ENCODE measurements at places on chromosomes 5 and 9. TPM values are rescaled to one million over a fixed set of nuclear protein-coding genes. Genes with fewer than 3 reads are reported as not detected.

DNA sequence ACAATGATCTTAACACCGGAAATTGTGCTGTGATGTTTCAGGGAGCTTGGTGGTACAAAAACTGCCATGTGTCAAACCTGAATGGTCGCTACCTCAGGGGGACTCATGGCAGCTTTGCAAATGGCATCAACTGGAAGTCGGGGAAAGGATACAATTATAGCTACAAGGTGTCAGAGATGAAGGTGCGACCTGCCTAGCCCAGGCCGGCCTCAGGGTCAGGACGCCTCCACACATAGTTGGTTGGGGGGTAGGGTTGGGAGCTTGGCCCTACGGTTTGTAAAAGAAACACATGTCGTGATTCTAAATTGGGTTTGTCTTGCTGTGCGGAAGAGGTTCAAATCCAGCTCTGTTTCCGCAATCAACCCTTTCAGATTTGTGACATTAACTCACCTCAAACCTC lies 6.6 kb downstream of the FCN2 start:
- DNase-seq: no peak

DNA sequence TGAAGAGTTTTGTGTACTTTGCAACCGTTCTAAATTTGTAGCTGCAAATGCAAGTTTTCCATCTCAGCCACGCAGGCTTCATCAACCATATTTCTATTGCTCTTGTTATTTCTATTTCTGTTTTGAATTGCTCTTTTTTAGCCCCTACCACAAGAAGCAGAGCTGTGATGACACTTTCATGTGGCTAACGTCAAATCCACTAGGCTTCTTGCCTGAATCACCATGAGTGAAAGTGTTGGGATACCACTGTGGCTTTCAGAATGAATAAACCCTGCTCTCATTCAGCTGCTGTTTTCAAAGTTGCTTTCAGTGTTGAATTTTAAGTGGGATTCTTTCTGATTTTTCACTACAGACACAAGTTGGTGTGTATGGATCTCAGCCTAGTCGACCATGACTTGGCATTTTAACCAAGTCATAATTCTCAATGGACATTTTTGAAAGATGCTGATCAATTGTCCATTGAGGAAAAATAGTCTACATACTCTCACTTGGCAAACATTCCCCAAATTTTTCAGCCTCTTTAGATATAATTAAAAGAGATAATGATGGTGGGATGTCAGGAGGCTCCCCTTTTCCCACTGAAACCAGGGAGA lies 41.0 kb upstream of the MTAP start:
- DNase-seq: no peak

- DNase-seq: peak; percentile 61
These were observed 20.8 kb downstream of the OBP2B start for GRCh38 chr9:133188006-133188842.

DNA sequence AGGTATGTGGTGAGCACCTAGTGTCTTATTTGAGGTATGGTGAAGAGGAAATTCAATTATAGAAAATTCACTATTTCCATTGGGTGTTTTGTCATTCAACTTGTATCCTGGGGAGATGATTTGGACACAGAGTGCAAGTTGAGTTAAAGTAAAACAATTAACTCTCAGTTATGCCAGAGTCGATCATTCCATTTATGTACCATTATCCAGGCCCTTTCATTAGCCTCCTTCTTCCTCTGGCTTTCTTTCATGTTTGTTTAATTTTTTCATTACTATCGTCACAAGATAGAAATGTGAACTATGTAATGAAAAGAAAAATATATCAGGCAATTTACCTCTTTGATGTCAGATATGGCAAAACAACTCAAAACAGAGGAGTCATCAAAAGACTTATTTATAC lies 1347.2 kb upstream of the NUDT12 start:
- DNase-seq: no peak

The PCDHB7 gene
- total RNA-seq: 0.21 TPM

DNA sequence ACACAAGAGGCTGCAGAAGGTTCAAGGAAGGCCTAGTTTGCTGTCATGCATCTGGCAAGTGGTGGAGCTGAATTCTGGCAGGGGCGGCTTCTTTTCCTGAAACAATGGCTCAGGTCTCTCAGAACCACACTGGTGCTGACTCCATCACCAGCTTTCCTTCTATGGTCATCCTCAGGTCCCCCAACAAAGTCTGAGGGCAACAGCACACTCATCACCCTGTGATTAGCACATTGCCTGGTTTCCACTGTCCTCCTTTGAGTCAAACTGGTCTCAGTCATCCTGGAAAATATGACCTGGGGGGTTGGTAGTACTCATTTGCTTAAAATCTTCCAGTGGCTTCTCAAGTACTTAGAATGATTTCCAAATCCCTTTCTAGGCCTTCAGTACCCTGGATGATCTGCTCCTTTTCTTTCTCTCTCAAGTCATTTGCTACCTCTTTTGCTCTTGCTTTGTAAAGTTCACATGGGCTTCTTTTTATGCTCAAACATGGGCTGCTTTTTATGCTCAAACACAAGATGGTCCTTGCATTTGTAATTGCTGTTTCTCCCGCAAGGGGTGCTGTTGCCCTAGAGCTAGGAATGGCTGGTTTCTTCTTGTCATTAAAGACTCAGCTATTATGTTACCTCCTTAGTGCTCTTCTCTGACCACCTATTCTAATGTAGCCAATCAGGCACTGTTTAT lies 144.9 kb downstream of the ALDH1A1 start:
- no peak for DNase-seq

GRCh38 chr9:137278061-137278701 lies 655 bp downstream of the TOR4A start:
- DNase-seq: no peak

DNA sequence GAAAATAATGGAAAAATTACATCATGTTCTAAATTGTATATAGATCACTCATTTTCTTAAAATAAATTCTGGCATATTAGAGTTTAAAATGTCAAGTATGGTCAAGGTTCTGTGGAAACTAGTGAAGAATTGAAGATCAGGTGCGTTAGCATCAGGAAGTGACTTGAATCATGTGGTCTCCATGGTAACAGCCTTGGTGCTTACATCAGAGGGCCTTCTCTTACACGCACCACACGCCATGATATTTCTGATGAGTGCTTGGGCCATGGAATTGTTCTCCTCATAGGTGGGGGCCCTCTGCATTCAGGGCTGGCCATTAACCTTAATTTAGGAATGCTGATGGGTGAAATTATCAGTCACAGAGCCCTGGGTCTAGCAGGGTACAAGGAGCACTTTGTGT lies 288.1 kb upstream of the EFNA5 start:
- no peak for DNase-seq

- DNase-seq: no peak
These were observed 403.2 kb downstream of the KIF4B start for GRCh38 chr5:155416765-155417164.

DNA sequence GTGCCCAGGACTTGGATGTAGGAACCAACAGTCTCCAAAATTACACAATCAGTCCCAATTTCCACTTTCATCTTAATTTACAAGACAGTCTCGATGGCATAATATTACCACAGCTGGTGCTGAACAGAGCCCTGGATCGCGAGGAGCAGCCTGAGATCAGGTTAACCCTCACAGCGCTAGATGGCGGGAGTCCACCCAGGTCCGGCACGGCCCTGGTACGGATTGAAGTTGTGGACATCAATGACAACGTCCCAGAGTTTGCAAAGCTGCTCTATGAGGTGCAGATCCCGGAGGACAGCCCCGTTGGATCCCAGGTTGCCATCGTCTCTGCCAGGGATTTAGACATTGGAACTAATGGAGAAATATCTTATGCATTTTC lies 837 bp downstream of the PCDHB2 start:
- DNase-seq: no peak

- DNase-seq: peak; percentile 18
These were observed 514.8 kb downstream of the PSAT1 start for GRCh38 chr9:78811622-78812276.

DNA sequence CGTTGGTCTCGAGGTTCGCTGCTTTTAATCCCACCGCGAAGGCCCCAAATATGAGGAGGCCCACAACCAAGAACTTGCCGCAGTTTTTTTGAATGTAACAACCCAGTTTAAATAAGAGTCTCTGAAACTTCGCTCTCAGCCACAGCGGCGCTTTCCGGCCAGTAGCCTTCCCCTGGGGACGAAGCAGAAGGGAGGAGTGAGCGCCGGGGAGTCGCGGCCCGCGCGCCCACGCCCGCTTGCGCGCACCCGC lies 10.4 kb downstream of the PTCH1 start:
- DNase-seq: no peak

The CACNA1B gene
- 1.5 TPM for total RNA-seq

GRCh38 chr5:109307456-109307855 lies 102.3 kb downstream of the PJA2 start:
- no peak for DNase-seq

DNA sequence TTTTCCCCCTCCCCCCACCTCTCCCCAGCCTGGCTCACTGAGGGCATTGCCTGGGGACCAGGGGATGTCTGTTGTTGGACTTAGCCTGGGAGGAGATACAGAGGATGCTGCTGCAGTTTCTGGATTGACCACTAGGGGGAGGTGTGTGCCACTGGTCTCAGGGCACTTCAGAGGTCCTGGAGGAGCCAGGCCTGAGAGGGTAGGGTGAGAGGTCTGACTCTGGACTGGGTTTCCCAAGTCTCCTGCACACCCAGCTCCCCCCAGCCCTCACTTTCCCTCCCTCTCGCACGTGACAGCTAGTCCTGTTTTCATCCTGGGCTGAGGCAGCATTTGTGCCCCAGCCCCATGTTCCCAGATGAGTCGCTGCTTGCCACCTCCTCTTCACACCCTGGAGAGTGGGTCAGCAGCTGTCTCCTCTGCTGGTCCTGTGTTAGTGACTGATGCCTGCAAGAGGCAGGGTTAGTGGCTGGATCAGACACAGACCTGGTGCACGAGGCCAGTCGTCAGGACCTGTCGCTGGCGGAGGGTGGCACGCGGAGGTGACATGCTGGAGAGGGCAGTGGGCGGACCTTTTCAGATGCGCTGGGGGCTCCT lies 4.4 kb downstream of the IL3 start:
- peak; percentile 81 for DNase-seq

GRCh38 chr5:139371482-139372435 lies 11.3 kb downstream of the SLC23A1 start:
- no peak for DNase-seq

GRCh38 chr5:153629027-153629895 lies 138.8 kb downstream of the GRIA1 start:
- DNase-seq: peak; percentile 58

GRCh38 chr5:501831-502184 lies 22.4 kb downstream of the SLC9A3 start:
- DNase-seq: no peak

- peak; percentile 52 for DNase-seq
These were observed 133.5 kb downstream of the FAM114A2 start for GRCh38 chr5:153905219-153905618.

DNA sequence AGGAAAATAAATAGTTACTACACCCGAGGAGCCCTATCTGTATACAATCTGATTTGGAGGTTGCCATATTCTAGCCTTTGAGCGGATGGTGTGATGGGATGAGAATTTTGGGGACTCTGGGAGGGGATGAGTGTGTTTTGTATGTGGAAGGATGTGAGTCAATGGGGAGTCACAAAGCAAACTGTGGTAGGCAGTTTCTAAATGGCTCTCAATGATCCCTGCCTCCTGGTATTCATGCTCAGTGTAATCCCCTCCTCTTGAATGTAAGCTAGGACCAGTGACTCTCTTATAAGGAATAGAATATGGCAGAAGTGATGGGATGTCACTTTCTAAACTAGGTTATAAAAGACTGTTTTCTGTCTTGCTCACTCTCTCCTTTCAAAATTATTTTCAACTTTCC lies 205.7 kb upstream of the RIOK2 start:
- no peak for DNase-seq

The KIAA0825 gene
- 3.7 TPM for total RNA-seq

DNA sequence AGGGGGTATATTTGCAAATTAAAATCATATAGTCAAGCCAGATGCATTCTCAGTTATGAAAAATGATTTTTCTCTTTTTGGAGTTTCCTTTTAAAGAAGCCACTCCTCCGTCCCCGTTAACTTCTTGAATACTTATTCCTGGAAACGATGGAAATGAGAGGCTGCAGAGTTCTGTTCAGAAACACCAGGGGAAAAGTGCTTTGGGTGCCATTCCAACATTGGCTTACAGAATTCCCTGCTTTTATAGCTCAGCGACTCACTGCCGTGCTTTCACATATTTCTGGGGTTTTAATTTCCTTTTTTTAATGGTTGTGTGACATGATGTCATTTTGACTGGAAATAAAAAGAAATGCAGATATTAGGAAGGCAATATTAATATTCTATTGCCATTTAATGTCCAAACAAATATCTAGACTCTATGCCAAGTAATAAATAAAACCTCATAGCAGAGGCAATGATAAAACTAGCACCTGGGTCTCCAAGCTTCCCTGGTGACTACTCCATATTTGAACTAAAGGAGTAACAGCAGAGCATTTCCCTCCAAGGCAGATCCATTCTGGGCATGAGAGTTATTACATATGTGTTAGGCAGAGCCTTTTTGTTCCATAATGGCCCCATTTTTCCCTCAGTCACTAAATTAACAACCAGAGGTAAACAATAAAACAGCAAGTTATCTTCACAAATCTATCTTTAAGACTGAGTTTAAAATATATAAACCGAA lies 363.4 kb downstream of the EBF1 start:
- no peak for DNase-seq

DNA sequence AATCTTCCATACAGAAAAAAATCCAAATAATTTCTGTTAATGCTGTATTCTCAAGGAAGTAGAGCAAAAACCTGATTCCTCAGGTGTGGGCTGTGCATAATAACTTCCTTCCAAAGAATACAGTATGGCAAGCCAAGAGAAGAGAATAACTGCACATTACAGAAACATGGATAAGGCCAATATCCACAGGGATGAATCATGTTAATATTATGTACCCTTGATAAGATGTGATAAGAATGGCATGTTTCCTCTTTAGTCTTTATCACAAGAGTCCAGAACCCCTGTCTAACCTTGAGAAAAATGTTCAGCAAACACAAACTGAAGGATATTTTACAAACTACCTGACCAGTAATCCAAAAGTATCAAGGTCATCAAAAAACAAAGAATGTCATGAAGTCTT lies 795.8 kb downstream of the SEMA5A start:
- no peak for DNase-seq

GRCh38 chr5:14342306-14342705 lies 199.2 kb downstream of the TRIO start:
- DNase-seq: no peak

- DNase-seq: no peak
These were observed 67.4 kb downstream of the VCAN start for GRCh38 chr5:83538786-83539462.

DNA sequence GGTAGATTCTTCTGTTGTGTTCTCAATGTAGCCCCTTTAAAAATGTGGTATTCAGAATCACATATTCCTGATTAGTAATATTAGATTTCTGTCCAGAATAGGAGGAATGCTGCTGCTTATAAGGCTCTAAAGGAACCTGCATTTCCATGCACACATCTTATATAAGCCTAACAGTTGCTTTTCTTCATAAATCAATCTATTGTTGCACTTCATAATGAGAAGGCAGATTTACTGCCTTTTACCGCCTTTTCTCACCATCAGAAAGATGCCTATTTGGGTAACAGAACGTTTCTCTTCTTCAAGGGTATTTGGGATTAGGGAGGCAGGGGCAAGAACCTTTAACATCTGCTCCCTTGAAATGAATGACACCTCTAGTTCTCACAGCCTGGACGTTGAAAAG lies 243.4 kb downstream of the MLLT3 start:
- no peak for DNase-seq

The ACSL6 gene
- not detected for total RNA-seq
